ENCODE measurements at places on chromosomes 4 and X.
A peak's percentile ranks its signal among the peaks of the same experiment; 100 is the strongest.

- no peak for DNase-seq
These were observed 203.7 kb downstream of the NSUN7 start for GRCh38 chr4:40953283-40954087.

DNA sequence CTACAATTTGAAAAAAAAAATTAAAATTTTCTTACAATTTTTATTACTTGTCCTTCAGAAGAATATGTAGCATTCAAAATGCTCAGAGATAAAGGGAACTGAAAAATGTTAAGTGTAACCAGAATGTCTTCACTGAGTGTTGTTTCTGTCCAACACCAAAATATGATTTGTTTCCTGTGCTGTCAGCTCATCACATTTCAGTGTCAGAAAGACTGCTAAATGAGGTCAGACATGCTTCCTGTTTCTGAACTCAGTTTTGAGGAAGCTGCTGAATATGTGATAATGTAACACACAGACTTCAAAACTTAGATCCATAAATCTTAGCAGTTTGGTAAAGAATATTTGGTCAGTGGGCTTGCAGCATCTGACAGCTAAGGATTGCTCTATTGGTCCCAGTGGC lies 1849.7 kb downstream of the PCDH7 start:
- DNase-seq, result no peak

DNA sequence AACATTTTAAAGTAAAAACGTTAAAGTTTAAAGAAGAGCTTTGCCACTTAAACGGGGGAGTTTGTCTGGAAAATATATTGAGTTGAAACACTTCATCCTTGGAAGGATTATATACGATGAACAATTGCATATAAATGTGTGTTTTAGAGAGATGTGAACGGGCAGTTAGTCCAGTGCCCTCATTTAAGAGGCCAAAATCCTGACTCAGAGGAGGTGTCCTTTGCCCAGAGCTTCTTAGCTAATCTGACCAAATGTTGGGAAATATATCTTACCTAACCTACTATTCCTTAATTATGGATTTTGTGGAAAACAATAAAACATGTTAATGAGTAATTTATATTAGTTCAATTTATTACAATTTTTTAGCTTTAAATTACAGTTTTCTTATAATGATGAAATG lies 327.2 kb upstream of the DIPK2B start:
- no peak for DNase-seq

GRCh38 chrX:124216396-124217115 lies 115.9 kb upstream of the TEX13D start:
- no peak for DNase-seq

- no peak for DNase-seq
These were observed 51.5 kb upstream of the TRPC3 start for GRCh38 chr4:122003335-122003734.

DNA sequence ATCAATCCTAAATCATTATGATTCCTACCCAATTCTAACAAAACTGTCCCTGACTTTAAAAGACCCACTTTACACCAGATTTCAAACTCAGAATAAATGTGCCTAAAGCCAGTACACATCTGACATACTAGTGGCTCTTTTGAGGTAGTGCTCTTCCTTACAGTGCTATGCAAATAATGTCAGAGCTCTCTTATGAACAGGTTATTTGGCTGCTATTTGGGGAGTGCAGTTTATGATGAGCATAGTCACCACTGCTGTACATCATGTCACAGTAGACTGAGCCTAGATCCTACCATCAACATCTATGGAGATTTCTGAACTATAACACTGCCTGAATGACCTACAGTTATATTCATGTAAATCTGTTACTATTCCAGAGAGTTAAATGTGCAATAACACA lies 50.4 kb upstream of the PAGE5 start:
- DNase-seq, result no peak

- no peak for DNase-seq
These were observed 1090.7 kb downstream of the FAT4 start for GRCh38 chr4:126405369-126405982.

- no peak for DNase-seq
These were observed 32.2 kb upstream of the UGT2B4 start for GRCh38 chr4:69527924-69528323.

- no peak for DNase-seq
These were observed 33.5 kb downstream of the OR13H1 start for GRCh38 chrX:131577413-131577812.

- no peak for DNase-seq
These were observed 16.5 kb downstream of the UVSSA start for GRCh38 chr4:1363513-1363912.

DNA sequence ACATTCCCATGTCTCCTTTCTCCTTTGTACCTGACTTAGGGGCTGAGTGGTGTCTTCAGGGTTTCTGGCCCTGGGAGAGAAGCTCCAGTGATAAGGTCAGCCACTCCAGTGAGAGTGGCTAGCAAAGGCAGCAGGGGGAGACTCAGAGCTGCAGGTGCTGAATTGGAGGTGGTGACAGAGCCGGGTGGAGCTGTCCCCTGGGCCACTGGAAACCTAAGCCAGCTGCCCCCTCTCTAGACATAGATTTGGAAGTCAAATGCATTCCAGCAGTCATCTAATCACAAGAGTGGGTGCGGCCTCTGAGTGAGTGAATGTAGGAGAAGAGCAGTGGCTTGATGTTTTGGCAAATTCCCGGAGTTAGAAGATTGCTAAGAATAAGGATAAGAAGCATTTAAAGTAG lies 28.5 kb downstream of the TRIM2 start:
- no peak for DNase-seq

GRCh38 chr4:88158489-88159228 lies at the start of gene ABCG2:
Gene ABCG2, minus strand, starts transcription at chr4:88158639. Its CDS starts 18,644 bp downstream, at chr4:88139995.
- DNase-seq, result peak; percentile 55
